Adrenal gland (tissue), 19 donors: ENCODE measurements at places on chromosomes 6 and 20. TPM values are rescaled to one million over a fixed set of nuclear protein-coding genes. Genes with fewer than 3 reads are reported as not detected.

The FUT9 gene
- 0.27 TPM for total RNA-seq

The MOG gene
- total RNA-seq = not detected

The BPI gene
- total RNA-seq = 0.29 TPM

The PDE7B gene
- total RNA-seq = 5.9 TPM

The SLC2A10 gene
- 24.8 TPM for total RNA-seq

The TSPO2 gene
- total RNA-seq = not detected

The PSMB8 gene
- total RNA-seq = 89.3 TPM

The CFAP206 gene
- 0.36 TPM for total RNA-seq

The CLPSL2 gene
- not detected for total RNA-seq

The EYA4 gene
- total RNA-seq = 2.6 TPM

The TOX2 gene
- total RNA-seq = 0.33 TPM

The VGLL2 gene
- total RNA-seq = not detected

The TRIM10 gene
- total RNA-seq = not detected
